ENCODE measurements at places on chromosomes 12 and 14.

GRCh38 chr12:127381043-127381668 lies 885.8 kb upstream of the TMEM132C start:
- peak overlapping the region; percentile 19 for H3K4me3 ChIP-seq
- peaks cover 2% of the 10 kb centered on the region for H3K27me3 ChIP-seq
- no peak overlapping the region for H3K27ac ChIP-seq
- no peaks in the 10 kb centered on the region for H3K36me3 ChIP-seq
- peaks cover 4% of the 10 kb centered on the region for H3K4me1 ChIP-seq
- peak; percentile 42 for DNase-seq

GRCh38 chr12:93759512-93760081 lies 82.4 kb downstream of the CRADD start:
- peaks cover 3% of the 10 kb centered on the region for H3K27me3 ChIP-seq
- no peak overlapping the region for H3K27ac ChIP-seq
- H3K36me3 ChIP-seq = peaks cover 2% of the 10 kb centered on the region
- H3K4me3 ChIP-seq = no peak overlapping the region
- H3K4me1 ChIP-seq = peaks cover 15% of the 10 kb centered on the region
- no peak for DNase-seq

GRCh38 chr12:19058235-19059021 lies 71.1 kb upstream of the PLEKHA5 start:
- no peak overlapping the region for H3K27ac ChIP-seq
- H3K4me3 ChIP-seq = no peak overlapping the region
- no peaks in the 10 kb centered on the region for H3K27me3 ChIP-seq
- no peaks in the 10 kb centered on the region for H3K36me3 ChIP-seq
- no peak for DNase-seq
- no peaks in the 10 kb centered on the region for H3K4me1 ChIP-seq

DNA sequence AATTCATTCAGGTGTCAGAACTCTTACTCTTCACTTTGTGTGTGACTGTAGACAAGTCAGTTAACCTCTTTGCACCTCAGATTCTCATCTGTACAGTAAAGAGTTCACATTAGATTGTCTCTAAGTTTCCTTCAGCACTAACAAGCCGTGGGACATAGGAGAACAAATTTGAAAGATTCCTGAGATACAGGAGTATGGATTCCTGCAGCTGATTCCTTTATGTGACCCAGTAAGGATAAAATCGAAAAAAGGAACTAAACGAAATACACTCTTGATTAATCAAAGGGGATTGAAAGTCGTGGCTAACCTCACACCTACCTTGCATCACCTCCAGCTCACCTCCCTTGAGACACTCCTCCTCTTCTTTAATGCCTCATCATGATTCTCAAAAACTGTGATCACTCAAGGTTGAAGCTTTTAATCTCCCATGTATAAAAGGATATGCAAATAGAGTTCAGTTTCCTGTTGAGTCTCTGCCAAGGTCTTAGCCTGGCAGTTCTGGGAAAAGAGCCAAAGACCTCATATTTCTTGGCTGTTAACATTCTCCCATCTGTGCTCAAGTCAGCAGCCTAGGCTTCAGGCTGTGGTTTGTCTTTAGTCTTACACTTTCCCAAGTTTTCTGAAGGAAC lies 156.6 kb downstream of the DAD1 start:
- H3K27ac ChIP-seq = no peak overlapping the region
- H3K36me3 ChIP-seq = no peaks in the 10 kb centered on the region
- H3K4me1 ChIP-seq = no peaks in the 10 kb centered on the region

DNA sequence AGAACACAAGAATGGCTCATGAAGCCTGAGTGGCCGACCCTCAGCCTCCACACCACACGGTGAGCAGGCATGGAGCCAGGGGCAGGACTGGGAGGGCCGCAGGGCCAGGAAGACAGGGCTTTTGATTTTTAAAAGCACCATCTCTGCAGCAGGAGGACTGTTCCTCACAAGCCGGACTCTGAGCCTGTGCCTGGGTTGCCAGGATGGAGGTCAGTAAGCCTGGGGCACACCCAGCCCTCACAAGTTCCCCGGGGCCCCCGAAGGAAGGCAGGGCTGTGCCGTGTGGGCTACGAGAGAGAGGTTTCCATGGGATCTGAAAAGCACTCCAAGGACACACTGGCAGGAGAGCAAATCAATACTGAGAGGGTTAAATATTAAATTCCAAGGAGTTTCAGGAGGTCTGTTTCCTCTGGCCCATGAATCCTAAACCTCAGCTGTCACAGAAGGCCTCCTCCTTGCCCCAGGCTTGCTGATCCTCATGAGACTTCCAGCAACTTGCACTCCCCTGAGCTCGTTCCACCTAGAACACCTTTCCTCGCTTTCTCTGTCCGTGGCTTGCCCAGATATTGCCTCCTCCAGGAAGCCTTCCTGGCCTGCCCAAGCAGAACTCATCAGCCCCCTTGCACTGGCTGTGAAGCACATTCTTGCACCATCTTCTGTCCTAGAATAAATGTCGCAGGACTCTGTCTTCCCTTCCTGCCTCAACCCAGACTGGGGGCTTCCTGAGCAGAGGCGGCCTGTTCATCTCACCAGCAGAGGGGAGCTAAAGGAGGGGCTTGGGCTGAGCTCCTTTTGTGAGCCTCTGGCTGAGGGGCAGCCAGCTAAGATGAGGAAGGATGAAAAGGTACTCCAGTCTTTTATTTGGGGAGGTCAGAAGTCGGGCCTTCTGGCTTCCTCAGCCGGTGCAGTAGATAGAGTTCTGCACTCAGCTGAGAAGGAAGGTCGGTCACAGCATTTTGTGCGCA lies 64.6 kb downstream of the CCDC88C start:
- H3K27ac ChIP-seq = peak overlapping the region; percentile 94
- no peak for DNase-seq
- H3K36me3 ChIP-seq = peaks cover 52% of the 10 kb centered on the region
- H3K4me1 ChIP-seq = peaks cover 87% of the 10 kb centered on the region

DNA sequence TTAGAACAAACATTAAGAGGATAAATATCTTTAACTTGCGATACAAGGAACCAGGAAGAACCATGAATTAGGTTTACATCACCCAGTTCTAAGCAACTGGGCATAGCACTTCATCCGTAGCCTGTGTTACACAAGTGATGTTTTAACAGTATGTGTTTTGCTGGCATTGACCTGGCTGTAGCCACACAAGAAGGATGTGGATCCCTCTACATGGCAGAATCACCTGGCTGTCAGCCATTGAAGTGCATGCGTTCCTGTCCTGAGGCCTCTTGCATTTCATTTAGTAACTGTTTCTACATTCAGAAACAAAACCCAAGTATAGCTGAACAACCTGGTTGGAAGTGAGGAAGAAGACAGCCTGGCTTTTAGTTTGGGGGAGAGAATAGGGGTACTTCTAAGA lies 72.2 kb downstream of the TGFB3 start:
- DNase-seq = no peak
- no peaks in the 10 kb centered on the region for H3K36me3 ChIP-seq
- H3K4me1 ChIP-seq = no peaks in the 10 kb centered on the region

DNA sequence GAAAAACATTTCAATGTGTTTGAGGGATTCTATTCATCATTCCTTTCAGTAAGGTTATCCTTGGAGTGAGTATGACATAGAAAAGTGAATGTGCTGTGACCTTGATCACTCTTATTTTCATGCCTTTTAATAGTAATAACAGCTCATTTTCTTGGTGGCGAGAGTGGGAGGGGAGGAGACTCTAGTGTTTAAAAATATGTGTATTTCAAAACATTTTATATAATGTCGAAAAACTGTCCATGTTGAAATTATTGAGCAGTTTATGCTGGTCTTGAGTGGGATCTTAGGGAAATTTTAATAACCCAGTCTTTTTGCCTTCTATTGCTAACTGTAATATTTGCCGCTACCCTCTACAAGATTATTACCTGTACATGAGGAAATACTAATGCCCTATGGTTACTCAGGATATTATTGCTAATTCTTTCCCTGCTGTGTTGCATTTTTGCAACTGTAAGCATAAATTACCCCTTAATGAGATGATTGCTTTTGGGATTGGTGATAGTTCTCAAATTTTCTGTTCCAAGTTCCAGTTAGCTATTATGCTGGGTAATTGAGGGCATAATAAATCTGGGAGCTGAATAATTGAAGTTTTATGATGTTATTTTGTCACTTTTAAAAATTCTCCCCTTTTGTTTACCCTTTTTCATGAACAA lies 21.9 kb downstream of the ATF7IP start:
- DNase-seq = no peak
- H3K4me3 ChIP-seq = peak overlapping the region; percentile 89
- H3K27ac ChIP-seq = peak overlapping the region; percentile 76
- H3K4me1 ChIP-seq = peaks cover 62% of the 10 kb centered on the region
- no peaks in the 10 kb centered on the region for H3K27me3 ChIP-seq
- peaks cover 61% of the 10 kb centered on the region for H3K36me3 ChIP-seq

- H3K36me3 ChIP-seq = peaks cover 17% of the 10 kb centered on the region
- H3K27me3 ChIP-seq = no peaks in the 10 kb centered on the region
- H3K4me3 ChIP-seq = no peak overlapping the region
- no peak for DNase-seq
- H3K4me1 ChIP-seq = peaks cover 19% of the 10 kb centered on the region
These were observed 76.6 kb downstream of the DERA start for GRCh38 chr12:15987696-15988095.

DNA sequence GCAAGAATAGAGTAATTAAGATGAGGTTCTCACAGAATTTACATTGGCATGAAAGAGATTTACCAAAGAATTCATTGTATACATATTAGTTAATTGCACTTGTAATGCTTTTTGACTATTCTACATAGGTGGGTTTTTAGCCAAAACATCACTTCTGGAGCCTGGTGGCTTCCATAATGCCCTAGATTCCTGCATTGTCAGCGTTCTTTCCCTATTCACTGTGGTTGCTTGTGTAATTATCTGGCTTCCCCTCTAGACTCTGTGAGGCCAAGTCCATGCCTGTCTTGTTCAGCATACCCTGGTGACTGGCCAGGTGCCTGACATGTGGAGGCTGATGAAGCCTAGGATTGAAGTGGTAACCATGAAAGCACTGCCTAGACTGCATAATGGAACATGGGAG lies 41.2 kb downstream of the TDP1 start:
- H3K27me3 ChIP-seq = no peaks in the 10 kb centered on the region
- peaks cover 44% of the 10 kb centered on the region for H3K36me3 ChIP-seq
- H3K4me1 ChIP-seq = no peaks in the 10 kb centered on the region
- DNase-seq = no peak
- no peak overlapping the region for H3K4me3 ChIP-seq

GRCh38 chr14:64891839-64892375 lies 12.2 kb upstream of the SPTB start:
- DNase-seq = no peak
- H3K4me3 ChIP-seq = no peak overlapping the region
- H3K4me1 ChIP-seq = no peaks in the 10 kb centered on the region
- no peaks in the 10 kb centered on the region for H3K36me3 ChIP-seq
- no peak overlapping the region for H3K27ac ChIP-seq

DNA sequence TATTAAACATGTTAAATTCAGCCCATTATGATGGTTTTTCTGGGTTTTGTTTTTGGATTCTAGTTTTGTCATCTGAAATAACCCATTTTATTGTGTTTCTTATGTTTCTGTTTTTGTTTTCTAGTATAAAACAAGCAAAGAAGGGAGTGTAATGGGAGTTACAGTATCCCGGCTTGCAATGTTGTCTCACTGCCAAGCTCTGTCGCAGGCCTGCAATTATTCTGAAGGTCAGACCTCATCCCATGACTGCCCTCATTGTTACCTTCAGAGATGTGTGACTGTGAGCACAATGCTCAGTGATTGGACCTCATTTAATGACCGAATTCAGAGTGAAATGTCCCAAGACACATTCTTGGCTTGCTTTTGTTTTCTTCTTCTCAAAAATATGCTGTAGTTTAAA lies 73.0 kb upstream of the ATF1 start:
- H3K4me3 ChIP-seq = no peak overlapping the region
- peaks cover 26% of the 10 kb centered on the region for H3K36me3 ChIP-seq
- no peaks in the 10 kb centered on the region for H3K27me3 ChIP-seq
- DNase-seq = no peak
- no peaks in the 10 kb centered on the region for H3K4me1 ChIP-seq
- no peak overlapping the region for H3K27ac ChIP-seq

DNA sequence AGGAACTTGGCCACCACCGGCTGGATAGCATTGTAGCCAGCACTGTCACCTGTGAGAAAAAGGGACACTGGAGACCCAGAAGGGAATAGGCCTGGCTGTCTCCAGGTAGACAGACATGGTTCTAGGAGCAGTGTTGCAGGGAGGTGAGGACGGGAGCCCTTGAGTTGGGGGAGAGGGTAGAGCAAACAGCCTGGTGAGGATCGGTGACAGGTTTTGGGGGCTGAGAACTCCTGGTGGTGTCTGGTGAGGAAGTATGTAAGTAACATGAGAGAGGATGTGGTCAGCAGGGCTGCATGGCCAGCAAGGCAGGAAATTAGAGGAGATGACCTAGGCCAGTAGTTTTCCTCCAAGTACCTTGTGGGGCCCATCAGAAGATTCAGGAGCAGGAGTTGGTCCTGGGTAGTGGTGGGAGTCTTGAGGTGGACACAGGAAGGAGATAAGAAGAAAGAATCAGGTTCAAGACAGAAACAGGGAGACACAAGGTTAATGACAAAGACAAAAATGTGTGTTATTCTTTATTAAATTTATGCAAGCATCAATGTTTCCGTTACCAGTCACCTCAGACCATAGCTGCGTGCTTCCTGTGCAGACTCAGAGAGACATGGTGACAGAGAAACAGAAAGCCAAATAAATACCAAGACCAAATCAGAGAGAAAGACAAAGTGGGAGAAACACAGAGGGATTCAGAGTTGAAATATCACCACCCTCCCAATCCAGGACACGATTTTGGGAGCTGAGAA lies at the start of gene ARHGAP9:
TSS of gene ARHGAP9 (minus strand) at position 491 of the 740 bp plus-strand sequence. CDS start at position 31, 460 bp downstream.
- peak; percentile 50 for DNase-seq
- H3K27me3 ChIP-seq = no peaks in the 10 kb centered on the region
- H3K4me1 ChIP-seq = peaks cover 50% of the 10 kb centered on the region
- H3K27ac ChIP-seq = peak within 1 kb of the TSS; percentile 99

DNA sequence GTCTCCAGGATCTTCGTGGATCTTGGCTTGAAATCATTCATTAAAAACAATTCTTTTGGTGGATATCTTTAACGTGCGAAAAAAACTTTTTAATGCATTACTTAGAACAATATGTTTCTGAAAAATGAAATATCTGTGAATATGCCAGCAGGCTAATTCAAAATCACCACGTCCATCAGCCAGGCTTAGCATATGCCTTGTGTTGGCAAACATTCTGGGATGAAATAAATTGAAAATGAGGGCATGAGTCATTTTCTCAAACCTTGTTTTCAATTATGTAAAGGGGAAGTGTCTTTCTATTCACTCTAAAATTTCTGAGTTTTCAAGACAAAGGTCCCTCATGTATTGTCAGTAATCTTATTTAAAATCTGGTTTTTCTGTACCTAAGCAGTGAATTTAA lies 393.9 kb downstream of the PAWR start:
- no peak overlapping the region for H3K27ac ChIP-seq
- no peaks in the 10 kb centered on the region for H3K4me1 ChIP-seq
- H3K27me3 ChIP-seq = no peaks in the 10 kb centered on the region
- H3K4me3 ChIP-seq = no peak overlapping the region
